NCI-H2081 treated with DMSO at 0.1 percent for 48 hours (cell line): ENCODE measurements at places on chromosomes 16 and 17.

DNA sequence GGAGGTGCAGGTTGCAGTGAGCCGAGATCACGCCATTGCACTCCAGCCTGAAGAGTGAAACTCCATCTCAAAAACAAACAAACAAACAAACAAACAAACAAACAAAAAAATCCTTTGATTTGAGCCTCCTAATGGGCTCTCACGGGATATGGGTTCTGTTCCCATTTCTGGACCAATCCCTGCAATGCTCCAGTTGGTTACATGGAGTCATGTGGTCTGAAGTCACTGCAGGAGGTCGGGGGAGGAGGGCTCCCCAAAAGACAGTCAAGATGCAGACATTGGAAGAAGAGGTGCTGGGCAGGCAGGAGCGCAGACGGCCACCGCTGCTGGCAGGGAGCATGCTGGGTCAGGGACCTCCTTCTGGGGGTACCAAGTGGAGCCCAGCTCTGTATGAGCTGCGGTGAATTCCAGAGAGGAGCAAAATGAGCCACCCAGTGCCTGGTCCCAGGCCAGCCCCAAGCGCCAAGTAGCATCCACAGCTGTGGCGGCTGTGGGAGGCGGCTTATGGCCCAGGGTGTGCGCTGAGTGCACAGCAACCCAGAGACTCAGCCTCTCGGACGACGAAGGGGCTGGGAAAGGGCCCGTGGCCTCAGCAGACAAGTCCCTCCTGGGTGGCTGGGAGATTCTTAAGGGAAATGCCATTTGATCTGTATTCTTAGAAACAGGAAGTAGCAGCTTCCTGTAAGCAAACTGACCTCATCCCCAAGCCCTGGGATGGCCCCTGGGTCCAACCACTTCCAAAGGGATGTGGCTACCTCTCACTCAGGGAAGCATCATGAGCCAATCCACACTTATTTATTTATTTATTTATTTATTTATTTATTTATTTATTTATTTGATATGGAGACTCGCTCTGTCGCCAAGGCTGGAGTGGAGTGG is 19.6 kb upstream of the ATP2A3 start:
- no peak for DNase-seq

- no peak for DNase-seq
Measured at GRCh38 chr17:15112846-15113617, 152.1 kb downstream of the PMP22 start.

DNA sequence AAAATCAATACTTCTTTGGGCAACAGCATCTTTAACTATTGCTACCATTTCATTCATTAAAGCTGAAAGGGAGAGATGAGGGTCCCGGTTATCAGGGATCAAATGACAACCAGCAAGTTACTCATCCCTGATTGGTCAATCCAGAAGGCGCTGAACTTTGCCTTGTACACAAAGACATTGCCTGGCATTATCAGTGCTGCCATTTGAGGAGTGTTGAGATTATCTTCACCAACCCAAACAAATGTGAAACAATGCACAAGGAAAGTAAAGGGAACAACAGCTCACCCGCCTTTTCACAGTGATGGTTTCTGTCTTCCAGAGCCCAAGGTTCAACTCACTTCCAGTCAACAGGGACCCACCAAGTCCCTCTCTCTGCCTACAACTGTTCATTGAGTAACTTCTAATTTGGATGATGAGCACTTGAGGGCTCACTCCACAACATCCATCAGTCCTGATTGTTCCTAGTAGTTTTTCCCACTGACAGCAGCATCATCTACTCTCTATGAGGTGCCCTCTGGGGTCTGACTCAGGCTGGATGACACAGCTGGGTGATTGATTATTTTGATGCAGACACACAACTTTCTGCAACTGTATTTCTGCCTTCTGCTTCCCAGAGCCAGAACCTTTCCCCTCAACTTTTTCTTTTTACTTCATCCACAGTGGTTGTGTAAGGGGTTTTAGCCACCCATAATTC is 32.0 kb downstream of the LYRM9 start:
- no peak for DNase-seq

GRCh38 chr17:75625813-75626486 is 7.3 kb upstream of the SMIM5 start:
- DNase-seq = no peak
